KBM-7 (cell line): ENCODE measurements at places on chromosomes 3 and 15.

- DNase-seq, result no peak
These were observed 5.3 kb upstream of the BCL6 start for GRCh38 chr3:187750513-187751123.

GRCh38 chr3:169144731-169145130, 518.8 kb downstream of the MECOM start:
- no peak for DNase-seq

GRCh38 chr3:37942646-37943045, 47.9 kb upstream of the VILL start:
- no peak for DNase-seq

- no peak for DNase-seq
These were observed 47.7 kb downstream of the ZBTB20 start for GRCh38 chr3:115099134-115099985.

DNA sequence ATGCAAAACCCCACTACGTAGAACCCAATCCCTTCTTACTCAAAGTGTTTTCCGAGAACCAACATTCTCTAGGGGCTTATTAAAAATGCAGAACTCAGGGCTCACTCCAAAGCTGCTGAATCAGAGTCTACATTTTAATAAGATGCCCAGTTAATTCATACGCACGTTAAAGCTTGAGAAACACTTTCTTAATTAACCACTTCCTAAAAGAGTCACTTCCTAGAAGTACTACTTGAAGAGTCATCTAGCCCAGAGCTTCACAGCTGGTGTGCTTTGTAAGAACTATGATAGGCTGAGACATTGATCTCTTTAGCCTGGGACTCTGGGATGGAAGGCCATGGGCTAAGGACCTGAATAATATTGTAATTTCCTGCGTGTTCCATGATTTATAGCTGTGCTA, 9.0 kb downstream of the COL6A5 start:
- peak; percentile 27 for DNase-seq
